Smooth muscle cell of the brain vasculature (primary cell): ENCODE measurements at places on chromosomes 12 and 14.

DNA sequence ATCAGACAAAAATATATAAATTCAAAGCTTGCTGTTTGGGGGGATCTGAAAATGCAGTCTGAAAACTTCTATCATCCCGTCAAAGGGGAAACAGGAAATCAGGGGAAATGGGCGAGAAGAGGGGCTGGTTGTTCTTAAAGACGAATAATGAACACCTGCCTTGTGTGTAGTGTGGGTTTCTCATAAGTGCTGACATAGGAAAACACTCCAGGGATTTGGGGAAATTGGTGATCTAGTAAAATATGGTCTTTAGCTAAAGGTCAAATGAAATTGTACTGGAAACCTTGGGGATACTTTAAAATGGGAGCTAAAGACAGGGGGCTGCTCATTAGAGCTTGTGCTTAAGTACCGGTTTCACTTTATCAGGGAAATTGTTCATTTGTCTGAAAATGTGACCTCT, 39.6 kb upstream of the PIK3C2G start:
- DNase-seq = no peak

- no peak for DNase-seq
Measured at GRCh38 chr12:110739488-110739887, 3.2 kb downstream of the PPP1CC start.

DNA sequence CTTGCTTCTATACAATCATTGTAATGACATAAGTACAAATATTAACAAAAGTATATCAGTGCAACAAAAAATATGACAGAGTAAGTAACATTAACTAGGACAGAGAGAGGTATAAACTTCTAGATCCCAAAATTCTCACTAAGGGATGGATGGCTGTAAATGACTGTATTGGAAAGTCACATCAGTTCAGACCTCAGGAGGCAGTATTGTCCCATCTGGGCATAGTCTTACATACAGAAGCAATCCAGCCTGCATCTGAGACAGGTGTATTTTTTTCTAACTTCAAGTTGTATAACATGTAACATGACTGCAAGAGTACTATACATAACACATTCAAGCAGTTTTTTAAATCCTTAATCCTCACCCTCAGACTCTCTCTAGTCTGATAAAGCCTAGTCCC, 99.0 kb downstream of the GARIN6 start:
- no peak for DNase-seq

DNA sequence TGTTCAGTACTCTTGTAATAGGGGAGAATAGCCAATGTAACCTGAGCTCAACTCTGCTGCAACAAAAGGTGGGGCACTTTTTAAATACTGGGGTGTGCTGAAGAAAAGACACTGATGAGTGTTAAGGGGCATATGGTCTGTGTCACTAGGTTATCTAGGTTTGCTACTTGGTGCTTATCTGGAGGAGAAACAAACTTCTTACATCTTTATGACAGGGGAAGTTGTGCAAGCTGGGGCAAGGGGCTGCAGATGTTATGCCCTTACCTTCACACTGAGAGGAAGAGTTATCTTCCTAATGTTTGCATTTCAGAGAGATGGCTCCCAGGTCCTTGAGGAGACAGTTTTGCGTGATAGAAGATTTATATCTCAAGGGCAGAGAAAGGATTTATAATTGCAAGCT, 90.9 kb upstream of the PKP2 start:
- DNase-seq = no peak

GRCh38 chr12:12503384-12504078, 59.1 kb downstream of the DUSP16 start:
- DNase-seq = no peak
